Right lobe of liver (tissue), 6 donors: ENCODE measurements at places on chromosomes 4 and X. TPM values are rescaled to one million over a fixed set of nuclear protein-coding genes. Genes with fewer than 3 reads are reported as not detected.

The SH3RF1 gene
- total RNA-seq: 7.3 TPM

The STAG2 gene
- total RNA-seq: 25.9 TPM

The KLHL13 gene
- 1.9 TPM for total RNA-seq

The MAOB gene
- 143 TPM for total RNA-seq

The NEUROG2 gene
- not detected for total RNA-seq

The ADH4 gene
- 651 TPM for total RNA-seq

DNA sequence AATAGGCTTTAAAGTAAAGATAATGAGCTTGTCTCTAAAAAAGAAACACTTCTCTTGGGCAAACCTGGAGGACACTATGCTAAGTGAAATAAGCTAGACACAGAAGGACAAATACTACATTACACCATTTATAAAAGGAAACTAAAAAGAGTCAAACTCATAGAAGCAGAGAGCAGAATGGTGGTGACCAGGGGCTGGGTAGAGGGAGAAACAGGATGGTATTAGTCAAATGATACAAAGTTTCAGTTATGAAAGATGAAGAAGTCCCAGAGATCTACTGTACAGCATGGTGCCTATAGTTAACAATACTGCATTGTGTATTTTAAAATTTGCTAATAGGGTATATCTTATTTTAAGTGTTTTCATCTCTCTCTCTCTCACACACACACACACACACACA is 28.5 kb downstream of the ACSL4 start:
- H3K27ac ChIP-seq: no peak overlapping the region
- H3K36me3 ChIP-seq: no peaks in the 10 kb centered on the region
- no peak overlapping the region for H3K4me3 ChIP-seq
- no peaks in the 10 kb centered on the region for H3K27me3 ChIP-seq
- DNase-seq: no peak

- DNase-seq: no peak
- no peaks in the 10 kb centered on the region for H3K4me1 ChIP-seq
- H3K36me3 ChIP-seq: no peaks in the 10 kb centered on the region
These were observed 180.7 kb downstream of the GASK1B start for GRCh38 chr4:157992038-157992705.

- H3K4me1 ChIP-seq: no peaks in the 10 kb centered on the region
- no peaks in the 10 kb centered on the region for H3K36me3 ChIP-seq
- H3K4me3 ChIP-seq: no peak overlapping the region
- H3K27me3 ChIP-seq: no peaks in the 10 kb centered on the region
- no peak for DNase-seq
- no peak overlapping the region for H3K27ac ChIP-seq
These were observed 696.4 kb downstream of the DMD start for GRCh38 chrX:32514986-32515385.

DNA sequence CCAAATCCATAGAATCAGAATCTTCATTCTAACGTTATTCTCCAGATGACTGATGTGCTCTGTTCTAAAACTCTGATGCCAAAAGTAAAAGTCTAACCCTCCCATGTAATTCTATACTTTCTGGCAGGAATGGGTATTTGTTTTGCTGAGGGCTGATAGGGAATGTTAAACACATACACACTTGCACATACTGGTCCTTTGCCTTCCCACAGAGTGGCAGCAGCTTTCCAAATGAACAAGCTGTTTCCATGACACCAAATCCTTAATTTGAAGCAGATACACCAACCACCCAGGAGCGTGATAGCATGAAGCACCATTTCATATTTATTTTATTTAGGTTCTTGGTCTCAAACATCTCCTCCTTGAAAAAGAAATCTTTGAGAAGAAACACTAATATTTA is 155.5 kb upstream of the PRDX4 start:
- DNase-seq: no peak
- H3K36me3 ChIP-seq: no peaks in the 10 kb centered on the region
- no peaks in the 10 kb centered on the region for H3K4me1 ChIP-seq
- H3K27ac ChIP-seq: no peak overlapping the region
- no peaks in the 10 kb centered on the region for H3K27me3 ChIP-seq

GRCh38 chr4:188016754-188017153 is 21.2 kb downstream of the ZFP42 start:
- DNase-seq: no peak
- H3K4me3 ChIP-seq: no peak overlapping the region
- no peaks in the 10 kb centered on the region for H3K4me1 ChIP-seq
- H3K27ac ChIP-seq: no peak overlapping the region
- H3K27me3 ChIP-seq: no peaks in the 10 kb centered on the region
